Gastroesophageal sphincter (tissue), 4 donors: ENCODE measurements at places on chromosomes 3 and 15.
A peak's percentile ranks its signal among the peaks of the same experiment; 100 is the strongest.

DNA sequence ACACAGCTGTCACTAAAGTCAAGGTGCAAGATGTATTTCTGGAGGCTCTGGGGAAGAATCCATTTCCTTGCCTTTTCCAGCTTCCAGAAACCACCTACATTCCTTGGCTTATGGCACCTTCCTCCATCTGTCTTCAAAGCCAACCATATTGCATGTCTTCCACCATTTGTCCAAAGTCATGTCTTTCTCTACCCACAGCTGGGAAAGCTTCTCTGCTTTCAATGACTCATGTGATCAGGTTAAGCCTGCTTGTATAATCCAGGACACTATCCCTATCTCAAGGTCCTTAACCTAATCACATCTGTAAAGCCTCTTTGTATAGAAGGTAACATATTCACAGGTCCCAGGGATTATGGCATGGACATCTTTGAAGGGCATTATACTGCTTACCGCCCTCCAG lies 14.2 kb downstream of the ARHGAP31 start:
- no peak overlapping the region for H3K4me3 ChIP-seq
- H3K36me3 ChIP-seq: peaks cover 16% of the 10 kb centered on the region
- no peak overlapping the region for H3K27ac ChIP-seq
- H3K27me3 ChIP-seq: no peaks in the 10 kb centered on the region
- no peak for ATAC-seq

GRCh38 chr3:104145164-104145563 lies 1221.5 kb upstream of the ALCAM start:
- no peak overlapping the region for H3K27ac ChIP-seq
- no peaks in the 10 kb centered on the region for H3K27me3 ChIP-seq
- ATAC-seq: no peak
- no peak overlapping the region for H3K4me3 ChIP-seq
- H3K4me1 ChIP-seq: no peaks in the 10 kb centered on the region
- H3K36me3 ChIP-seq: no peaks in the 10 kb centered on the region

DNA sequence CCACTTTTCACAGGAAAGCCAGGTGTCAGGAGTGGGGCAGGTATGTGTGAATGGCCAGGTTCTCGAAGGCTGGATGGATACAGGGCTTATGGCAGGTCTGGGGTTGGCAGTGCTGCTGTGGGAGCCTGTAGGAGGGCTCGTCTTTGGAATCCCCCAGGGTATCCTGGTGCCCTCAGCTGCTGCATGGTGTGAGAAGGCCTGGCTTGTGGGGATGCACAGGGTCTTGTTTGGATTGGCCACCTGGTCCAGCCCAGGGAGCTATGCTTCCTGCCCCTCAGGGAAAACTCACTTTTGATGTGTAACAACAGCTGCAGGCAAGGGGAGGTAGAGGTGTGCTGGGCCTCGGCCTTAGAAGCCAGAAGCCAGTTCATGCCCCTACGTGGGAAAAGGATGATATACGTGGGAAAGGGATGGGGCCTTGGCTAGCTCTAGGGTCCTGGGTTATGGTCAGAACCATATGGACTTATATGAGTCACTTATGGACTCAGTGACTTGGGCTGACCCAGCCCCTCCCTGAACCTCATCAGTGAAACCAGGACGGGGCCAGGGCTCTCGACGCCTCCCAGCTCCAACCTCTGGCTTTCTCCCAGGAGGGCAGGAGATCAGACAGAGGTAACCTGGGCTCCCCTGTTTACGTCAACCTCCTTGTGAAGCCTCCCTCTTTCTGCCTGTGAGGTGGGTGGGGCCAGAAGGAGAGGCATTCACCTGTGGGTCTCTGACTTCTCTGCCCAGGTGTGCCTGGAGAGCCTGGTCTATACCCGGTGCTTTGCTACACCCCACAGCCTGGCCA lies 37.8 kb upstream of the CSPG4 start:
- no peaks in the 10 kb centered on the region for H3K36me3 ChIP-seq
- no peak for ATAC-seq
- H3K27me3 ChIP-seq: no peaks in the 10 kb centered on the region
- H3K4me1 ChIP-seq: no peaks in the 10 kb centered on the region

- no peak overlapping the region for H3K27ac ChIP-seq
- no peak for ATAC-seq
- no peaks in the 10 kb centered on the region for H3K27me3 ChIP-seq
- no peak overlapping the region for H3K4me3 ChIP-seq
- H3K4me1 ChIP-seq: no peaks in the 10 kb centered on the region
Observed at GRCh38 chr3:54817628-54818027, 110.2 kb downstream of the LRTM1 start.

DNA sequence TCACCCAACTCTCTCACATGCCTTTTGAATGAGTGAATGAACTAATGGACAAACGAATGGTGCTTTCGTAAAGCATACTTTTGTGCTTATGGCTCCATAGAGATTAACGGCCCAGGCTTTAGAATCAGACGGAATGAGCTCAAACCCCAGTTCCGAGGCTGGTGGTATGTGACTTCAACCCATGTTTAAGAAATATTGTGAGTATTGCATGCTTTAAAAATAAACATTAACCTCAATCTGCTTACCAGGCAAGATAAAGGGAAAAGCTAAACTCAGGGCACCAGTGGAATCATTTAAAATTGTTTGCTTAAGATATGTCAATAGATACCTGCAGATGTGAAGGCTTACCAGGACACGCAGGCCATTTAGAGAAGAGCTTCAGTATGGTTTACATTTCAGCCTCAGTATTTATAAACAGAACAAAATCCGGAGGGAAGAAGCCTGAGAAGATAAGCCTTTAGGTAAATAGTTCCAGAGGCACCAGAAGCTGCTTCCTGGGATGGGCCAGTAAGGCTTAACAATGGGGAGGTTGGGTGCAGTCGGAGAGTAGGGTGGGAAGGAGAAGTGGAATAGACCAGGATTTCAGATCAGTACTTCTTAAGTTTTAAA lies 186.4 kb downstream of the ADAMTS9 start:
- no peak overlapping the region for H3K27ac ChIP-seq
- no peaks in the 10 kb centered on the region for H3K27me3 ChIP-seq
- no peak overlapping the region for H3K4me3 ChIP-seq
- no peaks in the 10 kb centered on the region for H3K4me1 ChIP-seq
- H3K36me3 ChIP-seq: no peaks in the 10 kb centered on the region

DNA sequence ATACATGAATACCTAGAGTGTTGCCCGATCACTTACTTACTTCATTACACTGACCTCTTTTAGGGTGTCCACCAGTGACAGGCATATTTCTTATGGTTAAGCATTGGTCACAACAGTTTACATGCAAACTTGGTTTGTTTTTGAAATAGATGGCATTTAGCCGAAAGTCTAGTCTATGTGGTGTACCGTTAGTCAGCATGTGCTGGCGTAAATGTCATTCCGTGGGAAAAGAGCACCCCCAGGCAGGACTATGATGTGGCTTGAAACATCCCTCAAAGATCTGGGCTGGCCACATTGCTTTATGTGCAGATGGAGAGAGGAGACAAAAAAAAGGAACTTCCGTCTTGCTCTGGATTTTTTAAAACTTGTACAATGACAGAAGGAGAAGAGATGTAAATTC lies 357.0 kb upstream of the ICE2 start:
- no peak overlapping the region for H3K4me3 ChIP-seq
- H3K27me3 ChIP-seq: no peaks in the 10 kb centered on the region
- H3K36me3 ChIP-seq: no peaks in the 10 kb centered on the region
- no peak for ATAC-seq
- H3K27ac ChIP-seq: no peak overlapping the region

DNA sequence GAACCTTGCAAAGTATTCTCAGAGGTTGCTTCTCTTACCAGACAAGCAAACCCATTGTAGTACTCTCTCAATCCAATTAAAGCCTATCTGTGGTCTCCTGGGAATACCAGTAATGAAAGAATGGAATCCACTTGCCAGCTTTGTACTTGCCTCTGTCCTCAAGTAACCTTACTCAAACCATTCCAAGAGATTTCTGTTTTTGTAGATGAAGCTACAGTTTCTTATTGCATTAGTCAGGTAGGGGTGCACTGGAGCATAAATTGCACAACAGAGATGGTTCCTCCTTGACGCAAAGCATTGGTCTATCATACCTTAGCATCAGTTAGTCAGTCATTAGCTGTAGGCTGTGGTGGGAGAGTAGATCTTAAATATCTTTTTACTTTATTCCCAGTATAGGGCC lies 52.9 kb downstream of the BTLA start:
- H3K4me3 ChIP-seq: no peak overlapping the region
- no peaks in the 10 kb centered on the region for H3K4me1 ChIP-seq
- no peaks in the 10 kb centered on the region for H3K27me3 ChIP-seq
- no peaks in the 10 kb centered on the region for H3K36me3 ChIP-seq
- no peak for ATAC-seq

GRCh38 chr3:53040351-53040820 lies 5.5 kb downstream of the SFMBT1 start:
- no peaks in the 10 kb centered on the region for H3K27me3 ChIP-seq
- H3K4me3 ChIP-seq: no peak overlapping the region
- H3K36me3 ChIP-seq: no peaks in the 10 kb centered on the region
- no peak overlapping the region for H3K27ac ChIP-seq
- ATAC-seq: no peak

DNA sequence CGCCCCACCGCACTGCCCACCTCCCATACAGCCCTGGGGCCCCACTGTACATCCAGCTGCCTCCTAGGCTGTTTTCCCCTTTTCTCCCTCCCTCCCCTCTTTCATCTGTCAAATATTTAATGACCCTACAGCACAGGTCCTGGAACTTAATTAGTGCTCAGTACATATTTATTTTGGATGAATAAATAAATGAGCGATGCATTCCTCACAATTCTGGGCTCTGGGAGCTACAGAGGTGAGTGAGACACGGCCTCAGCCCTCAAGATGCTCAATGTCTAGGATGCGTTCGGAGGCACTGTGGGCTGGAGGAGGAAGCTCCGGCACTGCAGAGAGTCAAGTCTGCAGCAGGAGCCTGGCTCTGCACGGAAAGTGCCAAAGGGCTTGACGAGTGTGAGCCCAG lies 175.0 kb downstream of the FAM43A start:
- H3K36me3 ChIP-seq: no peaks in the 10 kb centered on the region
- H3K27ac ChIP-seq: no peak overlapping the region
- H3K27me3 ChIP-seq: no peaks in the 10 kb centered on the region
- no peak overlapping the region for H3K4me3 ChIP-seq
- no peaks in the 10 kb centered on the region for H3K4me1 ChIP-seq
- ATAC-seq: no peak

DNA sequence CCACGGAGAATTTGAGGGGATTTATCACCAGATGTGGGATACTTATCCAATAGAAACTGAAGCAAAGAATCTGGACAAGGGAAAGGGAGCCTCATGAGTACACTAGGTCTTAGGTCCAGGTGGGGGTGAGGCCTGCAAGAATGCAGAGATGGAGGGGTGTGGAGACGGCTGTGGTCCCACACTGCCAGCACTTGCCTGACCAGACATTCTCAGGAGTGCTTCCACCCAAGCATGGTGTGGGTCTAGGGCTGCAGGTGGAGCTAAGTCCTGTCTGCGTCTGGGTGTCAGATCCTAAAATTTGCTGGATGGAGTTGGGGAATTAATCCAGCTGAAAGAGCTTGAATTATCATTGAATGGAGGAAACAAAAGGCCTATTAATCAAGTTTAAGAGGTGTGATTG lies 14.4 kb downstream of the PML start:
- no peak for ATAC-seq
- no peaks in the 10 kb centered on the region for H3K27me3 ChIP-seq
- H3K36me3 ChIP-seq: peaks cover 27% of the 10 kb centered on the region
- H3K4me3 ChIP-seq: no peak overlapping the region
- peaks cover 33% of the 10 kb centered on the region for H3K4me1 ChIP-seq

DNA sequence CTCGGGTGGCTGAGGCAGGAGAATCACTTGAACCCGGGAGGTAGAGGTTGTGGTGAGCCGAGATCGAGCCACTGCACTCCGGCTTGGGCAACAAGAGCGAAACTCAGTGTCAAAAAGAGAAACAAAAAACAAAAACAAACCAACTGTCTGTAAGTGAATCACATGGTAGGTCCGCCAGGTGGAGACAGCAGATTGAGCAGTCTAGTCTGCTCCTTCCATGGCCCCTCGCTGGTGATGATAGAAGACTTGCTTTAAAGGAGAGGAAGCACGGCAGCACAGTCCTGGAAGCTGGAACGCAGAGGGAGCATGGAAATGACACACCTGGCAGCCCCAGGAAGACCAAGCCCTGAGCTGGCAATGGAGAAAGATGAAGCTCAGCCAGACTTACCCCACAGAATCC lies 31.4 kb upstream of the MGLL start:
- H3K27me3 ChIP-seq: no peaks in the 10 kb centered on the region
- H3K4me1 ChIP-seq: no peaks in the 10 kb centered on the region
- no peak overlapping the region for H3K27ac ChIP-seq
- no peaks in the 10 kb centered on the region for H3K36me3 ChIP-seq

DNA sequence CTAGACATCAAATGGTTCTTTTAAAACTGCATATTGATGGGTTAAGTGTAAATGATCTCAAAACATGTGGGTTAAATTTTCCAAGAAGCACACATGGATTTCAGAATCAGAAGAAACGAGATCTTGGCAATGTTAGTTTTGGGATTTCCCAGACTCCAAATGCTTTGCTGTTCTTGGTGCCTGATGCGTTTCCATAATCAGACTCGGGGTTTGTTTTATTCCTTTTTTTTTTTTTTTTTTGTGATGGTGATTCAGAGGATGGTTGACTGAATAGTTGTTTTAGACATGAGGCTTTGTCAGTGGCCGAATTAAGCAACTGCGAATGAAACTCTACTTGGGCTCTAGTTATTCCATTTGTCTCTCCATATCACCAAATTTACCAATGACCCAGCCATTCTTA lies 52.2 kb upstream of the FAM98B start:
- no peak overlapping the region for H3K4me3 ChIP-seq
- ATAC-seq: no peak
- H3K27me3 ChIP-seq: peaks cover 5% of the 10 kb centered on the region

- peak overlapping the region; percentile 97 for H3K27ac ChIP-seq
- H3K36me3 ChIP-seq: peaks cover 42% of the 10 kb centered on the region
- H3K27me3 ChIP-seq: peaks cover 13% of the 10 kb centered on the region
Observed at GRCh38 chr3:126355777-126356372, 1.3 kb downstream of the KLF15 start.

DNA sequence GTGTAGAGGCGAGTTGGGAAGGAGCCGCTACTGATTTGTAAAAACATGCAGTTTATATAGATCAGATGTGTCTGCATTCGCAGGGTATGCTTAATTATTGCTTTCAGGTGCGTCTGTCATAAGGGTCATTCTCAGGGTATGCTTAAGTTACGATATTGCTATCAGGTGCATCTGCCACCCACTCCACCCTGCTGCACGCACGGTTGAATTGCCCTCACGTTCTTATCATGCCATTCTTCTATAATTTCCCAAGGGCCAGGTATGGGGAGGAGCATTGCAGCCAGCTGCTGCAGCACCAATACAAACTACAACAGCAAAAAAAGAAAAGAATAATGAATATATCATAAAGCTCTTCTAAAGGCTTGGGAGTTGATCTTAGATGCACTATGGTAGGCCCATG lies 230.0 kb downstream of the KBTBD8 start:
- no peak for ATAC-seq
- H3K27me3 ChIP-seq: no peaks in the 10 kb centered on the region
- no peak overlapping the region for H3K4me3 ChIP-seq
- no peak overlapping the region for H3K27ac ChIP-seq
- no peaks in the 10 kb centered on the region for H3K4me1 ChIP-seq
